Activated B cell treated with CpG ODN at 0.5 μM for 24 hours (primary cell): ENCODE measurements at places on chromosomes 4 and X. TPM values are rescaled to one million over a fixed set of nuclear protein-coding genes. Genes with fewer than 3 reads are reported as not detected.

GRCh38 chrX:100673397-100673953, 29.5 kb downstream of the SRPX2 start:
- no peak for DNase-seq
- H3K27ac ChIP-seq: no peak overlapping the region
- H3K4me3 ChIP-seq: no peak overlapping the region
- H3K36me3 ChIP-seq: no peaks in the 10 kb centered on the region

The NDP gene
- total RNA-seq: not detected in 2 replicates

The MID1IP1 gene
- 28.8 and 29.7 TPM in 2 replicates for total RNA-seq

GRCh38 chr4:70522626-70523025, 4.3 kb downstream of the AMTN start:
- no peaks in the 10 kb centered on the region for H3K36me3 ChIP-seq
- no peak overlapping the region for H3K27ac ChIP-seq
- no peak for DNase-seq
- no peaks in the 10 kb centered on the region for H3K4me1 ChIP-seq
- no peaks in the 10 kb centered on the region for H3K27me3 ChIP-seq

GRCh38 chr4:96844858-96845490, 1005.1 kb downstream of the PDHA2 start:
- no peak overlapping the region for H3K4me3 ChIP-seq
- no peak overlapping the region for H3K27ac ChIP-seq
- H3K4me1 ChIP-seq: no peaks in the 10 kb centered on the region

The SPANXD gene
- not detected in 2 replicates for total RNA-seq

The GPC3 gene
- not detected in 2 replicates for total RNA-seq

The CCSER1 gene
- total RNA-seq: 14.4 and 20.1 TPM in 2 replicates

The C4orf33 gene
- 6.2 and 8.8 TPM in 2 replicates for total RNA-seq

The GAB3 gene
- total RNA-seq: 7.1 and 7.5 TPM in 2 replicates

DNA sequence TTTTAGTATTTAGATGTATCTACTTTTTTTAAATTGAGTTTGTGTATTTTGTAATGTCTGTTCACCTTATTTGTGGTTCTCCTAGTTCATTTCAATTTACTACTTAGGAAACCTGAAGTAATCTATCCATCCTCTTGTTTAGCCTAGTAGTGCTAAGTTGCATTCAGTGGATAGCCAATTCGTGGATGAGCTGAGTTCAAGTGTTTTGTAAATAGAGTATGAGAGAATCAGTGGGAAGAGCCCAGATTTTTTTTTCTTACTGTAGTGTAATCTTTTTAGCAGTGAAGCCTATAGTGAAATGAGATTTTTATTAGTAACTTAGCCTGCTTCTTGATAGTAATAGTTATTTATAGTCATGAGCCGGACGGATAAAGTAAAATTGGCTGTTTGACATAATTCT, 21.7 kb downstream of the STAG2 start:
- DNase-seq: no peak
- no peaks in the 10 kb centered on the region for H3K27me3 ChIP-seq
- no peaks in the 10 kb centered on the region for H3K36me3 ChIP-seq
- peak overlapping the region; percentile 56 for H3K4me3 ChIP-seq

The GPM6B gene
- total RNA-seq: not detected in 2 replicates

The RAB9B gene
- 0.39 and 0.51 TPM in 2 replicates for total RNA-seq

- H3K27ac ChIP-seq: peak overlapping the region; percentile 66
- DNase-seq: no peak
- peaks cover 53% of the 10 kb centered on the region for H3K4me1 ChIP-seq
Observed at GRCh38 chrX:13761606-13762414, 27.3 kb downstream of the OFD1 start.

The CPLX1 gene
- not detected in 2 replicates for total RNA-seq

GRCh38 chr4:37995299-37995821, 35.2 kb downstream of the PTTG2 start:
- H3K36me3 ChIP-seq: peaks cover 17% of the 10 kb centered on the region
- peak overlapping the region; percentile 25 for H3K27ac ChIP-seq
- H3K27me3 ChIP-seq: no peaks in the 10 kb centered on the region

DNA sequence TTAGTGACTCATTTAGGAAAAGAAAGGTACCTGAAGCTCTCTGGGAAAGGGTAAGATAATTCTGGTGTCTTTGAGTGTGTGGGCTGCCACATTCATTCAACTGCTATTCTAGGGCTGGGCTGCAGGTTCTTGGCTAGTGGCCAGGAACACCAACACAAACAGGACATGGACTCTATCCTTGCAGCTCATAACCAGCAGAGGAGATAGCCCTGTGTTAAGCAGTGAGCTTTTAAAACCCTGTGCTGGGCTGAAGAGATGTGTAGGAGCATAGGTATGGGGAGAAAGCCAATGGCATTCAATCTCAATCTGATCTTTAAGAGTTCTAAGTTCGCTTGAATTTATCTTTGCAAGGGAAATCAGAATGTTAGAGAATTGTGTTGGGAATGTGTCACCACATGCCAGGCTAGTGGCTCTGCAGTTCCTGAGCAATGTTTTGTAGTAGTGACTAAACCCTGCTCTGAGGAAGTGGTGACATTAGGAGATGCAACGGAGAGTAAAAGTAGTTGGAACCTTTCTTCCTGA, 39.2 kb downstream of the SGMS2 start:
- no peaks in the 10 kb centered on the region for H3K36me3 ChIP-seq
- H3K4me3 ChIP-seq: no peak overlapping the region
- no peaks in the 10 kb centered on the region for H3K4me1 ChIP-seq

- no peaks in the 10 kb centered on the region for H3K4me1 ChIP-seq
- no peak overlapping the region for H3K27ac ChIP-seq
- DNase-seq: no peak
- H3K4me3 ChIP-seq: no peak overlapping the region
- no peaks in the 10 kb centered on the region for H3K27me3 ChIP-seq
Observed at GRCh38 chr4:142081025-142081424, 444.6 kb downstream of the IL15 start.

DNA sequence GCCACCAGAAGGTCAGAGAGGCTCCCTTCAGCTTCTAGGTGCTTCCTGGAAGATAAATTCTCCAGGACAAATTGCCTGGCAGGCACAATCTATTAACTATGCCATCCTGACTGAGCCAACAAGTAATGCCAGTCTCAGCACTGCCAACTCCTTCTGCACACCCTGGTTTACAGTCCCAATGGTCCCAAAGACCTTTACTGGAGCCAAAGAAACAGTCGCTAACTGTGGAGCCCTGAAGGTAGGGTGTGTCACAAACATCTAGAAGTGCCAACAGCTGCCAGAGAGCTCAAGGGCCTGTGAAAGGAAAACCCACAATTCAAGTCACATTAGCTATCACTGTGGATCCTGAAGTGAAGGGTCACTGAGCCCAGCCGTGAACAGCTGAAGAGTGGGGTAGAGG, 34.9 kb upstream of the CITED1 start:
- H3K27me3 ChIP-seq: no peaks in the 10 kb centered on the region
- H3K27ac ChIP-seq: no peak overlapping the region
- H3K4me1 ChIP-seq: no peaks in the 10 kb centered on the region
- H3K4me3 ChIP-seq: no peak overlapping the region

DNA sequence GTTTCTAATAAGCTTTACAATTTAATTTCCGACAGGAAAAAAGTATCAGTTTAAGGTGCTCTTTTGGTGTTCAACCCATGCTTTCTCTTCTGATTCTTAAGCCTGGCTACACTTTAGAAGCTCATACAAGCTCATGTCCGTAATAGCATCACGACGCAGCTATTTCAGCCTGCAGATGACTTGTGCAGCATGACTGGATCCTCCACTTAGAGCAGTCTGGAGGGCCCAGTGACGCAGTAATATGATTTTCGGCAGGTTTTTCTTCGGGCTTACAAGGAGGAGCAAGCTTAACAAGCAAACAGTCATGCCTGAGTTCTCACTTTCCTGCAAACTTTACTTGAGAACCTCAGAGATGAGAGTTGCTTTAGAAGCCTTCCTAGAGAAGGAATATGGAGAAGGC, 85.3 kb upstream of the MAML3 start:
- peaks cover 69% of the 10 kb centered on the region for H3K4me1 ChIP-seq
- no peak overlapping the region for H3K4me3 ChIP-seq
- H3K27me3 ChIP-seq: peaks cover 20% of the 10 kb centered on the region
- no peak overlapping the region for H3K27ac ChIP-seq
- DNase-seq: no peak
- no peaks in the 10 kb centered on the region for H3K36me3 ChIP-seq

The CXCL10 gene
- total RNA-seq: 0.17 TPM in 1 of 2 replicates, not detected in the other

GRCh38 chrX:3713225-3713936, at the start of gene PRKX:
Gene PRKX, minus strand, starts transcription at chrX:3713649. Its CDS starts 396 bp downstream, at chrX:3713253.
- H3K4me3 ChIP-seq: peak within 1 kb of the TSS; percentile 91
- DNase-seq: peak; percentile 65
- H3K27ac ChIP-seq: peak within 1 kb of the TSS; percentile 73
- peaks cover 3% of the 10 kb centered on the region for H3K36me3 ChIP-seq

GRCh38 chr4:108486046-108486445, 134.3 kb upstream of the RPL34 start:
- H3K36me3 ChIP-seq: no peaks in the 10 kb centered on the region
- no peaks in the 10 kb centered on the region for H3K4me1 ChIP-seq
- H3K27me3 ChIP-seq: no peaks in the 10 kb centered on the region
- no peak overlapping the region for H3K4me3 ChIP-seq
- no peak for DNase-seq
- no peak overlapping the region for H3K27ac ChIP-seq

The LDB2 gene
- total RNA-seq: not detected in 2 replicates

The CDX4 gene
- total RNA-seq: not detected in 2 replicates
